NCI-H1092 (cell line): ENCODE measurements at places on chromosomes 7 and 10.
A peak's percentile ranks its signal among the peaks of the same experiment; 100 is the strongest.

GRCh38 chr10:133035952-133036351, 51.8 kb upstream of the ADGRA1 start:
- no peak for DNase-seq

- DNase-seq = peak; percentile 88
These were observed 832 bp downstream of the XRCC2 start for GRCh38 chr7:152674860-152675758.

DNA sequence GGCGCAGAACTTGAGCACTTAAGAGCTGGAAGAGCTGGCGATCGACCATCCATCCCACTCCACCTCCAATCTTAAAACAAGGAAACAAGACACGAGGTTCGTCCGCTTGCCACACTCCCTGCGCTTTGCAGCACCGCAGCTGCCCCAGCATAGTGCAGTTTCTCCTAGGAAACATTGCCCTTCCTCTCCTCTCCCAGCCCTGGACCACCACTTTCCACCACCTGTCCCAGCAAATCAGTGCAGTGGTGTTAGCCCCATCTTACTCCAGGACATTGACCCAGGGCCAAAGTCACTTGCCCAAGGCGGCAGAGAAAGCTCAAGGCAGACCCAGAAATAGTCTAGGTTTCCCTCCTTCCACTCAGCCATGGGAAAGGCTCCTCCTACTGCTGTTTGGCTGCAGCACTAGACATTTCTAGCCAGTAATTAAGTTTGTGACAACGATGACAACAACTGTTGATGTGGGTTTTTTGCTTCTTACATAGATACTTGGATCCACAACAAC, 1.5 kb upstream of the PARD3 start:
- DNase-seq = no peak

- DNase-seq = no peak
These were observed 34.5 kb upstream of the RHOBTB1 start for GRCh38 chr10:60978287-60979115.

GRCh38 chr7:36765605-36766004, 41.3 kb upstream of the AOAH start:
- DNase-seq = no peak

DNA sequence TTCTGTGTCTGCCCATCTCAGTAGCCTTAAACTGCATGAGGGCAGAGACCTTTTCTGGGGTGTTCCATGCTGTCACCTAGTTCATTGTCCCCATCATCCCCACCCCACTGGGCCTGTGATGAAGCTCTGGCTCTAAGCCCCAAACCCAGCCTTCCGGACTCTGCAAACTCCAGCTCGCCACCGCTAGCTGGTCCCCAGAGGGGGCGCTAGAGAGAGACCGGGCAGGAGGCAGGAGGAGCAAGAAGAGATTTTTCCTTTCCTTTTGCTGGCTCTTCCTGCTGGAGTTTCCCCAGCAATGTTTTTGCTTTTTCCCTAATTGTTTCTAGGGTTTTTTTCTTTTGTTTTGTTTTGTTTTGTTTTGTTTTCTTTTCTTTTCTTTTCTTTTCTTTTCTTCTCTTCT, 234.4 kb downstream of the TEX36 start:
- DNase-seq = no peak

DNA sequence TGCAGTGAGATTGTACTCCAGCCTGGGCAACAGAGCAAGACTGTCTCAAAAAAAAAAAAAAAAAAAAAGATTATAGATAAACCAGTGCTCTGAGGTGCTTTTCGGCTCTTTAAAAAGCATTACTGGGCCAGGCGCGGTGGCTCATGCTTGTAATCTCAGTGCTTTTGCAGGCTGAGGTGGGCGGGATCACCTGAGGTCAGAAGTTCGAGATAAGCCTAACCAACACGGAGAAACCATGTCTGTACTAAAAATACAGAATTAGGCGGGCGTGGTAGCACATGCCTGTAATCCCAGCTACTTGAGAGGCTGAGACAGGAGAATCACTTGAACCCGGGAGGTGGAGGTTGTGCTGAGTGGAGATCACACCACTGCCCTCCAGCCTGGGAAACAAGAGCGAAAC, 6.6 kb upstream of the HNRNPF start:
- no peak for DNase-seq

DNA sequence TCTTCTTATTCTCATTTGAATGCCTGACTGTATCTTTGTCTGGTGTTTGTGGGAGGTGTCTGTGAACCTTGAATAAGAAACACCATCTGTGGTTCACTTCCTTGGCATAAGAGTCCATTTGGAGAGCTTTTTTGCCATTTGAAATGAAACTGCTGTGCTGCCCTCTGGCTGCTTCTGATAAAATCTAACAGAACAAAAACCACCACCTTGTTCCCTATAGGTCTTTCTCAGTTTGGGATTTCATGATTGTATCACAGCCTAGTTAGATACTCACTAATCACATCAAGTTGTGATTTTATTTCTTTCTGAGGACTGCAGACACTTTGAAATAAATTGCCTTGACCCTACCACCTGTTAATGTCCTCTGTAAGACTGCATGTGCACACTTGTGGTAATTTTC, 102.7 kb upstream of the FAM13C start:
- DNase-seq = no peak

- peak; percentile 22 for DNase-seq
These were observed 11.1 kb upstream of the CRTAC1 start for GRCh38 chr10:98041352-98042043.

GRCh38 chr10:131870831-131871672, 29.8 kb upstream of the PPP2R2D start:
- no peak for DNase-seq

GRCh38 chr7:157996359-157997079, 591.1 kb downstream of the PTPRN2 start:
- no peak for DNase-seq

- no peak for DNase-seq
These were observed 19.6 kb downstream of the ABI1 start for GRCh38 chr10:26840938-26841732.

DNA sequence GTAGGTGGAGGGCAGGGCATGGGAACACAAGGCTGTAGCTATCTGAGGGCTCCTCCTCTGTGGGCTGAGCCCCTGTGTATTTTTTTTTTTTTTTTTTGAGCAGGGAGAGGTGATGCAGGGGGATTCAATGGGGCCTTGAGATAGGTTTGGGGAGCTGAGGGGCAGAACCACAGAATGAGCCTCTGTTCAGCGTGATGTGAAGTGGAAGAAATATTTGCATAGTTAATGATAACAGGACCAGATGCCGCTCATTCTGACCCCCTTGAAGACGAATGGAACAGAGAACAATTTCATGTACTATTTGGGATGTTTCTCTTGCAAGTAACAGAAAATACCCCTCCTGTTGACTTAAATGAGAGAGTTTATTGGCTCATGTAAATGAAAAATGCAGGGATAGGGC, 69.7 kb upstream of the EMX2 start:
- no peak for DNase-seq

GRCh38 chr10:133276435-133277201, at the start of gene ADAM8:
TSS of gene ADAM8 (minus strand) at chr10:133276868. CDS start at chr10:133276817, 51 bp downstream.
- DNase-seq = no peak

DNA sequence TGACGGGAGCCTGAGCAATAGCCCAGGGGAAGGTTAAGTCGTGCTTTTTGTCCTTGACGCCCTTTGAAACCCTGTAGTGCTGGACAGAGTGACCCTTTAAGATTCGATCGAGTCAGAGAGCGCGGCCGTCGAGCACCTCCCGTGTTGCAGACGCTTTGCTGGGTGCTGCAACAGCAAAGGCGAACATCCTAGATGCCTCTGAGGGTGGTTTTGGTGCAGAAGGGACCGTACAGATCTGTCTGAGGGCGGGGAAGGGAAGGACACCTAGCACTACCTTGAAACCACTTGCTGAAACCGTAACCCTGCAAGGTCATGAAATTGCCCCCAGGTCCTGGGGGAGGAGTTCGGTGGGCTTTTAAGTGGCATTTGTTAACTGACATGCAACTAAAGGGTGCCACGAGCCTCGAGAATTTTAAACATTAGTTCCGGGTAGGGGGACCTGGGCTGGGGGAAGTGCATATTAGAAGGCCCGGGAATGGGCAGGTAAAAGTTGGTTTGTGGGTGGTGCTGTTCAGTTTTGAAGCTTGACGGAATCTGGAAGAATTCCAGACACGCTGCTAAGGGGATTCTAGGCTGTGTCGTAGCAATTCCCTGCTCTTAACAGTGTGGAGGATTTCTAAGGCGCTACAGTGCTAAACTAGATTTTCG, 786 bp downstream of the ATP5F1C start:
- DNase-seq = no peak

GRCh38 chr10:123552760-123553554, 113.2 kb upstream of the GPR26 start:
- no peak for DNase-seq

DNA sequence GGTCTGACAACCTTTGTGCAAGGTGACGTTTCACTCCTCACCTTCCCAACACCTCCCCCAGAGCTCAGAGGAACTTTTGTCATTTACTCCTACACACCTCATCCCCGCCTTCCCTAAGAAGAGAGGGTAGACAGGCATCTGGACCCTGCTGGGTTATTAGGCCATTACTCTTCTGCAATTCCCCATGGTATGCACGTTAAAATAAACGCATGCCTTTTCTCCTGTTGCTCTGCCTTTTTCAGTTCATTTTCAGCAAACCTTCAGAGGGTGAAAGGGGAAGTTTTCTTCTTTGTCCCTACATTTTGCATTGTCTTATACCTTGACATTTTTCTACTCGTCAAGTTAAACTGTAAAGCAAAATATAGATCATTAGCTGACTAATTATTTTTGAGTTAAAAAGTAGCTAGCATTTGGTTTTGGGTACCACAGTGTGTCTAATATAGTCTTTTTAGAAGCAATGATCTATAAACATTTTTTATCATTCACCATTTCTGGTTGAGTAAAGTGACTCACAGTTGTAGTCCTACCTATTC, 10.5 kb upstream of the EDRF1 start:
- DNase-seq = no peak

DNA sequence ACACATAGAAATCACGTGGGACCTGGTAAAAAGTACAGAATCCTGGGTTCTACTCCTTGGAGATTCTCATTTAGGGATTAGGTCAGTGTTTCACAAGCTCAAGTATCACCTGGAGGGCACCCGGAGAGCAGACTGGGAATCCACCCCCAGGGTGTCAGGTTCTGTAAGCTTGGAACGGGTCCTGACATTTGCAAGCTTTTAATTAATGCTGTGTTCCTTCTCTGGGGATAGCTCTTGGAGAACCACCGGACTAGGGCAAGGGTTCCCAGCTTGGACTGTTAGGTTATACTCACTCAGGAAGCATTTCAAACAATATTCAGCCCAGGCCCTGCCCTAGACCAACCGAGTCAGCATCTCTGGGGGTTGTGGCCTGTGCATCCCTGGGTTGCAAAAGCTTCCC, 23.0 kb downstream of the TCF7L2 start:
- no peak for DNase-seq

- no peak for DNase-seq
These were observed 53.0 kb upstream of the PITRM1 start for GRCh38 chr10:3225561-3225960.

DNA sequence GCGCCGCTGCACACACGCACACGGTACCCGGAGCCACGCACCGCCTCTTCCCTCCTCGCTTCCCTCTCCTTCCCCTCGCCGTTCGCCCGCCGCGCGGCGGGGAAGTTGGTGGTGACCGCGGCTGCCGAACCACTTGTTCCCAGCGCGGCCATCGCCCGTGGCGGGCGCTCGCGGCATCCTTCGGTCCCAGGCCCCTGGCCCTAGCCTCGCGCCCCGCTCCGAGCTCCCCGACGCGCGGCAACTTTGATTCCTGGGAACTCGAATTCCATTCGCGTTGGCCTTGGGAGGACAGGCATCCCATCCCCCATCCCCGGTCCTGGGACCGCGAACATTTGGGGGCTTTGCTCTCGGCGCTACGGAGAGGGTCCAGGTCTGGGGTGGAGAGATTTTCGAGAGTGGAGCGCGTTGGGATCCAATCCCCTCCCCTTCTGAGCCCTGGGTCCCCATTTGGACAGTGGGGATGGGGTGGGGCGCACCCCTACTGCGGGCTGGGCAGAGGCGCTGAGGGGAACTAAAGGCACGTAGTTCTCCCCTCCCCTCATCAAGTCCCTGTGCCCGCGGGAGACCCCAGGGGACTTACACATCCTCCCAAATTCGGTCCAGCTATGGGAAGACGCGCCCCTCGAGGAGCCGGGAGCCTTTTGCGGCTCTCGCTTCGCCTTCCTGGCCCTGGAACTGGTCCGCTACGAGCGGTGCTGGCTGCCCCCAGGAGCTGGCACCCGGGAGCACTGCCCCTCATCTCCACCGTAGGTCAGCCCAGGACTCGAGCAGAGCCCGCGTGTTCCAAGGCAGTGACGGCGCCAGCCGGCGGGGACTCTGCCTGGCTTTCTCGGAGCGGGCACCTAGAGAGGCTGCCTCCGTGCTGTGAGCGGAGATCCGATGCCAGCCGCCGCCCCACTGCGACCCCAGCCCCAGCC, 834 bp downstream of the CDH23 start:
- DNase-seq = no peak

DNA sequence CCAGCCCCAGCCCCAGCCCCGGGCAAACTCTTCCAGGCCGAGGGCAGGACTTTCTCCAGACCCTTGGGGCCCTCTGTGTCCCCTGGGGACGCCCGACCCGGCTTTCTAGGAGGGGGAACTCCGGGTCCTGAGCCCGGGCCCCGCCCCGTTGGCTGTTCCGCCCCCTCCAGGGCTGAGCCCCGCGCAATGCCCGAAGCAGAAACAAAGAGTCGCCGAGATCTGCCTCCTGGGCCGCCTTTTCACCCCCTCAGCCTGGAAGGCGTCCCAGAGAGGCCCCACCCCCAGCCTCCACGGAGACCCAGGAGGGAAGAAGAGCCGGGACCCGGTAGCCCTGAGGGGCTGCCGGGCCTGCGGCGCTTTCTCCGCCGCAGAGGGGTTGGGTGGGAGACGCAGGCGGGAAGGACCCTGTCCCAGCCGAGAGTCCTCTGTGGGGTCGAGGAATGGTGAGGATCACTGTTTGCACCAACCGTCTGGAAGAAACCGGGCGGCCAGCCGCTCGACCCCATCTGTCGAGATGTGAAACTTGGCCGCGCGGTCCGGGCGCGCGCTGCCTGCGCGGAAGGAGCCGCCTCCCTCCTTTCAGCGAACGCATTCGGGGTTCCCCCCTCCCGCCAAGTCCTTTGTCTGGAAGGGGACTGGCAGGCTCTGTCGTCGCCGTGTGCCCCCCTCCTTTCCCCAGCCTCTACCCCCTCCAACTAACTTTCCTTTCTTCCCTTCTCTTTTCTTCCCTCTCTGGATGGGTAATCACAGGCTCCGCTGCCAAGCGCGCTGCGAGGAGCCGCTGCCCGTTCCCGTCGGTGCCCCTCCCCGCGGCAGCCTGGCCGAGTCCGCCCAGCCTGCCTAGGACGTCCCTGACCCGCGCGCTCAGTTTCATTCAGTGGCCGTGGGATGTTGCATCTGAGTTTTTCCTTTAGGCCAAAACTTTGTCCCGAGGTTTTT, 10.2 kb downstream of the EN2 start:
- peak; percentile 15 for DNase-seq

GRCh38 chr10:12766223-12766622, 235.3 kb downstream of the CCDC3 start:
- peak; percentile 36 for DNase-seq

GRCh38 chr10:92303096-92303495, 12.1 kb downstream of the MARCHF5 start:
- DNase-seq = no peak

GRCh38 chr10:4587466-4587865, 238.5 kb upstream of the AKR1E2 start:
- DNase-seq = no peak

GRCh38 chr7:83413831-83414230, 235.1 kb downstream of the SEMA3E start:
- peak; percentile 58 for DNase-seq

GRCh38 chr10:126397640-126398382, 9.5 kb upstream of the ADAM12 start:
- no peak for DNase-seq

- DNase-seq = no peak
These were observed 114.0 kb upstream of the CNTNAP2 start for GRCh38 chr7:146002431-146003078.

GRCh38 chr10:53846809-53847208, 954.2 kb downstream of the PCDH15 start:
- no peak for DNase-seq
